Fibroblast of lung (primary cell): ENCODE measurements at places on chromosomes 1 and 21.

DNA sequence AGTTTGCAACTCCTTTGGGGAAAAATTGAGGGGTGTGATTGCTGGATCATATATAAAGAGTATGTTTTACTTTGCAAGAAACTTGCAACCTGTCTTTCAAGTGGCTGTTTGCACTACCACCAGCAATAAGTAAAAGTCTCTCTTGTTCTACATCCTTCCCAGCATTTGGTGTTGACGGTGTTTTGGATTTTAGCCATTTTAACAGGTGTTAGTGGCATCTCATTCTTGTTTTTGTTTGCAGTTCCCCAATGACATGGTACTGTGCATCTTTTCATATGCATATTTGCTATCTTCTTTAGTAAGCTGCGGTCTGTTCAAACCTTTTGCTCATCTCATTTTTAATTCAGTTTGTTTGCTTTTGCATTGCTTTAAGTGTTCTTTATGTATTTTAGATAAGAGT lies 535.5 kb downstream of the LRRIQ3 start:
- H3K36me3 ChIP-seq: no peaks in the 10 kb centered on the region
- H3K4me1 ChIP-seq: no peaks in the 10 kb centered on the region
- no peak overlapping the region for H3K27ac ChIP-seq
- DNase-seq: no peak

GRCh38 chr1:107682467-107682866 lies 282.5 kb downstream of the VAV3 start:
- no peaks in the 10 kb centered on the region for H3K36me3 ChIP-seq
- no peaks in the 10 kb centered on the region for H3K27me3 ChIP-seq
- DNase-seq: no peak
- H3K4me1 ChIP-seq: no peaks in the 10 kb centered on the region

DNA sequence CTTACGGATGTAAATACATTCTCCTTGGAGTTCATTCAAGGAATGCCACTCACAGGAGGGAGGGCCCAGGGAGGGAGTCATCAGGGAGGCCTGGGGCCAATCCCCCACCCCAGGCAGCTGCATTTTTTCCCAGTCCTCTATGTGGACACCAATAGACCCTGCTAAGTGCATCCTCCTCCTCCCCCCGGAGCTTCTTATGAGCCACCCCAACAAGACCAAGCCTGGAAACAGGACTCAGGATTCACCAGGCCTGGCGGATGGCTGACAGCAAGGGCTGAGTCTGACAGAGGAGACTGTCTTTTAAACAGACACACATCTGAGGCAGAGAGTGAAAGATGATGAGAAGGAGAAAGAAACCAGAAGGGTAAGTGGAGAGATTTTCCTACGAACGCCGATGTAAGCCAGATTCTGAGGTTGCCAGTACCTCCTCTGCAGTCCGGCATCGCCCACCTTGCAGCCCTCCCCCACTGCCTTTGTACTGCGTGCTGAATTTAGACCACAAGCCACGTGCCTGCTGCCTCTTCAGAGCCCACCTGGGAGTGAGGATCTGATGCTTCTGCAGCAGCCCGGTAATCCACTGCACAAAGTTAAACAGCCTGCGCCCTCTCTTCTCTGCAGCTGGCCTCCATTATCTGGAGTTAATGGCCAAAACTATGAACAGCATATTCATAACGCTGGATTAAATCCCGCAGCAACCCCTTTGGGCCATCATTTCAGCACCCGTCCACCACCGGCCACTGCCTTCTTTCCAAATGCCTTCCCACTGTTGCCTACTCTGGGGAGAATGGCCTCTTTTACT lies 17.6 kb upstream of the SFPQ start:
- no peaks in the 10 kb centered on the region for H3K27me3 ChIP-seq
- H3K36me3 ChIP-seq: no peaks in the 10 kb centered on the region
- no peak overlapping the region for H3K27ac ChIP-seq
- H3K4me3 ChIP-seq: no peak overlapping the region

GRCh38 chr1:207873055-207873890 lies 37.7 kb downstream of the CD34 start:
- peaks cover 2% of the 10 kb centered on the region for H3K4me1 ChIP-seq
- no peaks in the 10 kb centered on the region for H3K36me3 ChIP-seq
- no peak for DNase-seq
- H3K4me3 ChIP-seq: no peak overlapping the region
- H3K27me3 ChIP-seq: no peaks in the 10 kb centered on the region
- H3K27ac ChIP-seq: no peak overlapping the region

- no peaks in the 10 kb centered on the region for H3K4me1 ChIP-seq
- H3K4me3 ChIP-seq: no peak overlapping the region
- H3K27ac ChIP-seq: no peak overlapping the region
- DNase-seq: no peak
- H3K36me3 ChIP-seq: no peaks in the 10 kb centered on the region
Measured at GRCh38 chr1:221905802-221906201, 163.9 kb upstream of the DUSP10 start.

DNA sequence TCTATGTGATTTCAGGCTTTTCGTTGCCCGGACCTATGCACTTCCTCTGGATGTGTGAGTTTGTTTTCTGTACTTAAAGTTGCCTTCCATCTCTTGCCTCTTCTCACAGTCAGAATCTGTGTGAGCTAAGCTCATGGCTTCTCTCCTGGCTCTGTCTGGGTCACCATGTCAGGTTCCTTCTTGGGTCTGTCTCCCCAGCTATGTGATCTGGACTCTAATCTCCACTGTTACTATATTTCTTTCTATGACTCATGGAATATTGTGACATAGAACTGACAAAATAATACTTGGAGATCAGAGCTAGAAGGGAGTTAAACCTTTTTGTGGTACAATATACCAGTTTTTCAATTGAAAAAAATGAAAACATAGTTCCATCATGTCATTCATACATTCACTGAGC lies 172.7 kb upstream of the FGGY start:
- H3K36me3 ChIP-seq: no peaks in the 10 kb centered on the region
- no peak overlapping the region for H3K27ac ChIP-seq
- peaks cover 6% of the 10 kb centered on the region for H3K4me1 ChIP-seq
- H3K27me3 ChIP-seq: no peaks in the 10 kb centered on the region
- peak; percentile 50 for DNase-seq
- H3K4me3 ChIP-seq: no peak overlapping the region

DNA sequence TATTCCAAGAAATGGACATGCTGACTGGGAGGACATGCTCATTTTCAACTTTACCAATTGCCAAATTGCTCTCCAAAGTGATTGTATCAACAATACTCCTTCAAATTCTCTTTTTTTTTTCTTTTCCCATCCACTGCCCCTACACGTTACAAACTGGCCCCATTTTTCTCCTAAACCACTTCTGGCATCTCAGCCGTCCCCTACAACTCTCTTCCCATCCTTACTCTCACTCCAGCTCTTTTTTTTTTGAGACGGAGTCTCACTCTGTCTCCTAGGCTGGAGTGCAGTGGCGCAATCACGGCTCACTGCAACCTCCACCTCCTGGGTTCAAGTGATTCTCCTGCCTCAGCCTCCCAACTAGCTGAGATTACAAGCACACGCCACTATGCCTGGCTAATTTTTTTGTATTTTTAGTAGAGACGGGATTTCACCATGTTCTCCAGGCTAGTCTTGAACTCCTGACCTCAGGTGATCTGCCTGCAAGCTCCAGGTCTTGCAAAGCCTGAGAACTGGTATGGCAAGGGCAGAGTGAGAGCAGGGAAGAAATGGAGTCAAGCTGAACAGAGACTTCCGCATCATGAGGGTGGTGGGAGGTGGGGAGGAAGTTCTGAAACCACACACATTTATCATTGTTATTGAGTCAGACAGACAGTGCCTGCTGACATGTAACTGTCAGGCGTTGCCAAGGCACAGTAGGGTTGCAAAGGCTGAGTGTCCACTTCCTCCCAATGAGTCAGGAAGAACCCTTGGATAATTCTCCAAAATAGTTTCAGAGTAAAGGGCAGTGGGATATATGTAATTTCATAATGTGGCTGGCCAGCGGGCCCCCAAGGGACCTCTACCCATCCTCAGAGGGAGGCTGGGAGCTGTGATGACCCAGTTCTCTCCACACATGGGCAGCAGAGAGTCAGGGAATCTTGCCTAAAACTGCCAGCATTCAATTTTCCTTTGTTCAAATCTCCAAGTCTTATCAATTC lies 17.4 kb downstream of the CELA3A start:
- no peaks in the 10 kb centered on the region for H3K36me3 ChIP-seq
- DNase-seq: peak; percentile 73
- H3K4me3 ChIP-seq: no peak overlapping the region
- no peak overlapping the region for H3K27ac ChIP-seq
- H3K4me1 ChIP-seq: peaks cover 2% of the 10 kb centered on the region

DNA sequence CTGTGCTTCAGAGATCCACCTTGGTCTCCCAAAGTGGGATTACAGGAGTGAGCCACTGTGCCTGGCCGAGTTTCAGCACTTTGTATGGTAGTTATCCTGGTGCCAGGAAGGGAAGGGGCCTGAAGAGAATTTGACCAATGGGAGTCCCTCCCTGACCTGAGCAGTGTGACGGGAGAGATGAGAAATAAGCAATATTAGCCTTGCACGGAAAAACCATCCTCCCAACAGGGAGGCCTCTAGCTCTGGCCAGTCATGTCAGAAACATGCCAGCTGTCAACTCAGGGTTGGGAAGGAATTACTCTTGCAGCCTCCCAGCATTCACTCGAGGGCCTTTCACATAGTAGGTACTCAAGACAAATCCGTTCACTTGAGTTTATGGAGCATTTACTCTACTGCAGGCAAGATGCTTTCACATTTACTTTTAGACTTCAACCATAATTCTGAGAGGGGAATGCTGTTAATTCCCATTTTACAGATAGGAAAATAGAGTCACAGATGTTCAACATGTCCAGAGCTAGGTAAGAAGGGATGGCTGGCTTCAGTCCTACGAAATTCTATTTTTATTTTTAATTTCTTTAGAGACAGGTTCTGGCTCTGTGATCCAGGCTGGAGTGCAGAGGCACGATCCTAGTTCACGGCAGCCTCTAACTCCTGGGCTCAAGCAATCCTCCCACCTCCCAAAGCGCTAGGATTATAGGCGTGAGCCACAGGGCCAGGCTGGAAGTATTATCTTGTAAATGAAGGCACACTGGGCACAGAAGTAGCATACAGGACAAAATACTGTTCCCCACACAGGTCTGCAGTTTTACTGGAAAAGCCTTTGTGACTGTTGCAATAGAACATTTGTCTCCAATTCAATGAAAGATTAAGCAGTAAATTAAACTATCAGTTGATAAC lies 3.2 kb upstream of the ATP13A2 start:
- H3K4me1 ChIP-seq: peaks cover 8% of the 10 kb centered on the region
- no peak overlapping the region for H3K4me3 ChIP-seq
- no peaks in the 10 kb centered on the region for H3K27me3 ChIP-seq
- H3K36me3 ChIP-seq: peaks cover 4% of the 10 kb centered on the region
- no peak for DNase-seq

DNA sequence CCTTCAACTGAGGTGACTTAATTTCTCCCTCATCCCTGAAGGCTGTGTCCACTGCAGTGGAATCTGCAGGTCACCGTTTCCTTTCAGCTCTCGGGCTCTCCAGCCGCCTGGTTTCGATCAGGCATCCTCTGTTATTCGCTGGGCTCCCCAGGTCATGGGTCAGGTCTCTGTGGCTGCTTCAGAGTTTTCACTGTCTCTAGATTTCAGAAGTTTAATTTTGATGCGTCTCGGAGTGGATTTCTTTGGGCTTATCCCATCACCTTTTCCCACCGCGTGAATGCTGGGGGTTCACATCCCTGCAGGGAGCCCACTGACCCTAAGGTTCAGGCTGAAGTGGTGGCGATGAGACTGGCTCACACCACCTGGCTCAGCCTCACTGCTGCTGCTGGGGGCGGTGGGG lies 3.3 kb downstream of the ACTRT2 start:
- H3K4me1 ChIP-seq: no peaks in the 10 kb centered on the region
- H3K4me3 ChIP-seq: no peak overlapping the region
- H3K27ac ChIP-seq: no peak overlapping the region
- H3K27me3 ChIP-seq: no peaks in the 10 kb centered on the region
- DNase-seq: no peak

DNA sequence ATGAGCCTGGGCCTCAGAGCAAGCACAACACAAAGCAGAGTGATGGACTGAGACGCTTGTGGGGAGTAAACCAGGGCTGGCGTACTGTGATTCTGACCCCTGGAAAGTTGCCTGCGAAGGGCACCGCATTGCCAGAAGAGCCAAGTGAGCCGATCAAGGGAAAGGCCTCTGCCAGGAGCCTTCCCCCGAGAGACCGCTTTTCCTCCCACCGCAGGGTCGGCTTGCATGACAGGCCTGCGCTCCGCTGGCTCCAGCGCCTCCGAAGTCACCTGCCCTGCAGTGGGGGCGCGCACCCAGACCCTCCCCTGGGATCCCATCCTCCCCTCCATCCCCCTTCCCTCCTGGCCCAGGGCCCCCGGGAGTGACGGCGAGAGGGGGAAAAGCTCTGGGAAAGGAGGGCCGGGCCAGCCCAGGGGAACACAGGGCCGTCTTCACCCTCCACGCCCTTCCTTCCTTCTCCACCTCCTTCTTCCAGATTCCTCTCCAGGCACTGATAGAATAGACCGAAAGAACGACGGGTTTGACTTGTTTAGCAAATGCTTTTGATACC lies 165.0 kb downstream of the TRIM33 start:
- peaks cover 4% of the 10 kb centered on the region for H3K4me1 ChIP-seq
- H3K36me3 ChIP-seq: no peaks in the 10 kb centered on the region
- H3K27ac ChIP-seq: peak overlapping the region; percentile 18
- peak; percentile 30 for DNase-seq

DNA sequence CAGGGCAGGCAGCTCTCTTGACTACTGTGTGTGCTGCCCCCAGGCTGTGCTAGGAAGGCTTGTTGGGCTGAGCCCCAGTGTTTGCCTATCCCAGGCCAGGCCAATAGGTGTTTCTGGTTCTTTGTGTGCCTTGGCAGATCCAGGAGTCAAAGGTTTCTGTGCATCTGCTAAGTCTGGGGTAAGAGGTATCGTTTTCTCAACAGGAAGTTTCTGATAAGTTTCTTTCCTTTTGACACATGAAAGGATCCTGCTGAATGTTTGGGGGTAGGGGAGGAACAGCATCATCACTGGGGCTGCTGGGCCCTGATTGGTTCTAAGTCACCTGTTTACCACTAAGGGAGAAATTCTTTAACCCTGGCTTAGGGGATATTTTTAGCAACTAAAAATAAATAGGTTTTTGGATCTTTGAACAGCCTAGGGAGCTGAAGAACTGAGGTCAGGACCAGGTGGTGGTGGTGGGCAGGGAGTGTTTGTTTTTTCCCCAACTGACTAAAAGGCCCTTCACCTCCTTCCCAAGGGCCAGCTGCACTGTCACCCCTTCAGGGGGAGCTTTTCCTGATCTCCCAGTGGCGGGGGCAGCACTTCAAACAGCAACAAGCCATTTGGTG lies 85.1 kb downstream of the KCNN3 start:
- peaks cover 11% of the 10 kb centered on the region for H3K27me3 ChIP-seq
- H3K36me3 ChIP-seq: no peaks in the 10 kb centered on the region
- DNase-seq: no peak
- no peak overlapping the region for H3K4me3 ChIP-seq

DNA sequence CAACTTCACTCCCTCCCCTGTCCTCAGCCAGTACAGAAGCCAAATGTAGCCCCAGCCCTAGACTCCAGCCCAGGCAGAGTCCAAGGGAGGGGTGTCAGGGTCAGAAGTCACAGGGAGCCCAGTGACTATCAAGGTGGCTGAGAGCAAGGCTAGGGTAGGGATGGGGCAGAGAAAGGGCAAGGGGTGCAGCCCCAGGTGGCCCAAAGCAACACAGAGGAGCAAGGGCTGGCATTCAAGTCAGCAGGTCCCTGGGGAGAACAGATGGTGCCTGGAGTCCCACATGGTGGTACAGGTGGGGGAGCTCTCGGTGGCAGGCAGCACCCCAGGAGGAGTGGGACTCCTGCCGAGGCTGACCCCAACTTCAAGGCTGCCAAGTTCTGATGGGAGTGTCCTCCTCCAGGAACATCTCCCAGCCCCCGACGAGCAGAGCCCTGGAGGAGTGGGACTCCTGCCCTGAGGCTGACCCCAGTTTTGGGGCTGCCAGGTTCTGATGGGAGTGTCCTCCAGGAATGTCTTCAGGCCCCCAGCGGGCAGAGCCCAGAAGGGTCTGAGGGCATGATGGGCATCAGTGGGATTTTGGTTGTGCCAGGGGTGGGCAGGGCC lies 3.7 kb upstream of the DVL1 start:
- peaks cover 16% of the 10 kb centered on the region for H3K4me1 ChIP-seq
- H3K27ac ChIP-seq: peak overlapping the region; percentile 28
- no peak for DNase-seq
- H3K27me3 ChIP-seq: no peaks in the 10 kb centered on the region
